ENCODE measurements at places on chromosomes 7 and 10.

DNA sequence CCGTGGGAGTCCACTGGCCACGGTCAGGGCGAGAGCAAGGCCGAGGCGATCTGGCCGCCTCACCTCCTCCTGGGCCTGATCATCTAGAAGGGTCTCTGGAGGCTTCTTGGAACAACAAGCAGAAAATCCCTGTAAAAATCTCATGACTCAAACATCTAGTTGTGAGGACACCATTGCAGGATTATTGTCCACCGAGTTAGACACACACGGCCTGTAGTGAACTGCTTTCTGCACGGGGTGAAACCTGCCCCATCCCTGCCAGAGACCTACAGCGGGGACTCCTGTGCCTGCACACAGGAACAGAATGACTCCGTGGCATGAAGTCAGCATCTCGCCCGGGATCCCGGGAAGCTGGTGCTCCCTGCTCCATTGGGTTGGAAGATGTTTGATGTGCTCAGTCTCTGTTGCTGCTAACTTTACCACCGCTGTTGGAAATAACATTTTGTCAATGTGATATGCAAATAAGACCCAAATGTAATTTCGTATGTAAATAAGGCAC lies 267.0 kb upstream of the TCERG1L start:
- DNase-seq, result no peak

- no peak for DNase-seq
Observed at GRCh38 chr10:619710-620109, 69.8 kb downstream of the DIP2C start.

DNA sequence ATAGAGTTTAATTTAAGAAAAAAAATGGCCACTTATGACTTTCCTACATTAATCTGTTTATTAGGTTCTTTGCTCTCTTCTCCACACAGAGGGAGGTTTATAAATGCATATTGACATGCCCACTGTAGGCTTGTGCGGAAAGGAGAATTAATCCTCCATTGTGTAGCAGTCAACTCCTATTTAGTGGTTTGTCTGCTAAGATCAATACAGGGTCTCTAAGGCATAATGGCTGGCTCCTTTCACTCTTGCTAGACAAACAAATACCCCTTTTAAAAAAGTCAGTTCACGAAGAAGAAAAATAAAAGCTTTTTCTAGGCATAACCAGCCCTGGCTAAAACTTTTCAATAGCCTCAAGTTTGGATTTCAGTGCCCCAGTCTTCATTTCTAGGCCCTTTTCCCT lies 141.6 kb downstream of the TSPAN12 start:
- DNase-seq, result no peak

DNA sequence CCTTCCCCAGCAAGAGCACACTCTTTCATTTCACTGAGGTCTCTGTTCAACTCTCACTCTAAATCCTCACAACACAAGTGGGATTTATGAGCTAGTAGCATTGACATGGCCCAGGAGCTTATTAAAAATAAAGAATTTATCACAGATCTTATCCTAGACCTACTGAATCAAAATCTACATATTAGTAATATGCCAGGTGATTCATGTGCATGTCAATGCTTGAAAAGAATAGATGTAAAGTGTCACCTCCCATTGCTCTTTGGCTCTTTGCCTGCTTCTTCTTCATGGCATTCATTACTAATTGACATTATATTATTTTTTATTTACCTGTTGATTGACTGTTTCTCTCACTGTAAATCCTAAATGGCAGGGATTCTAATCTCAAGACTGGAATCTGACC lies 459.2 kb upstream of the LRRTM3 start:
- DNase-seq, result no peak

- DNase-seq, result no peak
Observed at GRCh38 chr7:137664846-137665245, 181.9 kb downstream of the DGKI start.

DNA sequence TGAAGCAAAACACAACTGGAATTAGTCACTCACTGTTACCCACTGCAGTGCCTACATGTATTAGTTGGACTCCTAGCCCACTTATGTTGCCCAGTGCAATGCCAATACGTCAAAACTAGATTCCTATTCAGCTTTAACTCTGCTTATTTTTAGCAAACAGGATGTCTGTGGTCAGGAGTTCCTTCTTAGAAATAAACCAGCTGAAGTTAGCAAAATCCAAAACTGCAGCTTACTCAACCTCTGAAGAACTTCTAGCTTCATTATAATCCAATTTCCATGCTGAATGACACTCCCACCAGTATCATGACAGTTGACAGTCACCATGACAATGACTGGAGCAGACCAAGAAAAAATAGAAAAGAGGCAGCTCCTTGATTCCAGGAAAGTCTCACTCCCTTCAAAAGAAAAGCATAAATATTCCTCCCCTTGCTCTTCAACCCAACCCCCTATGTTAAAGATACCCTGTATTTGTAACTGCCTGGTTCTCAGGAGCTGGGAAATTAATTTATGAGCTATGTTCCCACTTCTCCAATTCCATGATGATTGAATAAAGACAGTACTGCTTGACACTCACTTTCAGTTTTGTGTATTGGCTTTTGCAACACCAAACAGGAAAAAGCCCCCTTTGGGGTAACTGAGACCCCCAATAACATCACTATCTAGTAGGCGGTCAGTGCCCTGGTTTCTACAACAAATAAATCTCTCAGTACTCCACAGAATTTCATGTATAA lies 327.4 kb downstream of the SORCS1 start:
- DNase-seq, result peak; percentile 16

DNA sequence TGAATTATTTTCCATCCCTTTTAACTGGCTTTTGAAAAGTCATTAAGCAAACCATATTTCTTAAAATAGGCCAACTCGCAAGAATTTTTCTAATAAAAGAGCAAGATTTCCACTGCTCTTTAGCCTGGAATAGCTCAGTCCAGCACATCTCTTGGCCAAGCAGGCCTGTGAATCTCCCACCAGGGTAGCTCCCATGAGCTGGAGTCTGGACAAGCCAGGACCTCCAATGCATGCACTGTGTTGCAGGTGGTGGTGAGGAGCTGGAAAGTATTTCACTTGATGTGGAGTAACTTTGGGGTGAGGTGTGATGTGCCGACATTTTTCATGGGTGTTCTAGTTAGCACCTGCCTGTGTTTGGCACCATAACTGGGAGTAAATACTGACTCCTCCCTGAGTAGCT lies 117.3 kb upstream of the TBX20 start:
- no peak for DNase-seq
